ENCODE measurements at places on chromosomes 3 and 15.
A peak's percentile ranks its signal among the peaks of the same experiment; 100 is the strongest.

DNA sequence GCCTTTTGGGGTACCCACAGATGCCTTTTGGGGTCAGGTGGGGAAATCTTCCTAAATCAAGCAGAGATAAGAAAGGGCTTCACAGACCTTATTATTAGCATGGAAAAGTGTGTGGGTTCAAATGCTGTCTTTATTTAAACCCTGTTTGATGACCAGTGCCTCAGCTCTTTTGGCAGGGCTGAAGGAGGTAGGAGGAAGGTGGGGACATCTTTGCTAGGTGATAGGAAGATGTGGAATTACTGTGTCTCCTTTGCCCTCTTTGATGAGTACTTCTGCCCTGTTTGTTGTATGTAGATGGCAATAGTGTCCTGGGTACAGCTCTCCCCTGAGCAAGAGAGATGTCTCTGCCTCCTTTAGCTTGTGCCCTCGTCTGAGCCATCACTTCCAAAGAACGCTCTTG, 333.3 kb upstream of the ROPN1 start:
- DNase-seq, result no peak

DNA sequence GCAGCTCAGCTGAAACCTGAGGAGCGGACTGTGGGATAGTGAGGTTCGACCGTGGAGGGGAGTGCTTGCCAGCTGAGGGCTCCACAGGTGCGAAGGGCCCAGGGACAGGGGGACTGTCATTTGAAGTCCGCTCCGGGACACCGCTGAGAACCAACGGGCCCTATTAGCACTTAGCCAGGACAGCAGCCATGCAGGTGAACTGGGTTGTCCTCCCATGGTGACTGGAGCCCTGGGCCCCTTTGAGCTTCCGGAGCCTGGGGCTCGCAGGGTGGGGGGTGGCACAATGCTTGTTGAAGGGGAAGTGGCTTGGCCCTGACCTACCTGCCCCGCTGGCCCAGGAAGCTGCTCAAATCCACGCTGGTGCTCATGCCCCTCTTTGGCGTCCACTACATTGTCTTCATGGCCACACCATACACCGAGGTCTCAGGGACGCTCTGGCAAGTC, 24.7 kb downstream of the PTH1R start:
- DNase-seq, result no peak

DNA sequence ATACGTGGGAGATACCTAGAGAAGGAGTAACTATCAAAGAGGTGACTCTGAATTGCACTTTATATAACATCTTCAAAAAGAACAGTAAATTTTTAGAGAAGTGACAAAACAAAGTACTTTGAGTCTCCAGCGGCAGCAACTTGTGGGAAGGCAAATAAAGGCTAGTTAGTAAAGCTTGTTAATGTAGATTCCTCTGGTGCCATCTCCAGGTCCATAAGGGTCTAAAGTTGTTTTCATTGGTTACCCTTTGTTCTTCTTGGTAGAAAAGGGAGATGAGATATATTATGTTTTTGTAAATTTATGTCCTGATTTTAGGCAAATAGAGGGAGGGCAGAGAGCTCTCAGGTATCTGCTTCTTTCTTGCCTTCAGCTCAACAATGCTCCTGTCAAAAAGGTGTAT, 161.6 kb downstream of the MYRIP start:
- peak; percentile 27 for DNase-seq

DNA sequence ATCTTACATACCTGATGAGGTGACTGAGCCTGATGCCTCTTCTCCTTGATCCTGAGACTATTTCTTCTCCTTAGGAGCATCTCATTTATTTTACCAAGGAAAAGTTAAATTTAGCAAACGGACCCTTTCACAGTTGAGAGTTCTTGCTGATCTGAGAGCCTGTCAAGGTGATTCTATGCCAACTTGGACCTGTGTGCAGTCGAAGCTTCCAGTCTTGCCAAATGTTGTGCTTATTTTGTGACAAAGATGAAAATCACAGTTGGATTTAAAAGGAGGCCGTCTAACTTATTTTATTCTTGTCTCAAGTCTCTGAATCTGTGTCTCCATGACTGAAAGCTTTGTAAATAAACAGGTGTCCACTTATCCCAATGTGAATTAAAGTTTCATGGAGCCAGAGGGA, 296.3 kb upstream of the EPHA3 start:
- no peak for DNase-seq

DNA sequence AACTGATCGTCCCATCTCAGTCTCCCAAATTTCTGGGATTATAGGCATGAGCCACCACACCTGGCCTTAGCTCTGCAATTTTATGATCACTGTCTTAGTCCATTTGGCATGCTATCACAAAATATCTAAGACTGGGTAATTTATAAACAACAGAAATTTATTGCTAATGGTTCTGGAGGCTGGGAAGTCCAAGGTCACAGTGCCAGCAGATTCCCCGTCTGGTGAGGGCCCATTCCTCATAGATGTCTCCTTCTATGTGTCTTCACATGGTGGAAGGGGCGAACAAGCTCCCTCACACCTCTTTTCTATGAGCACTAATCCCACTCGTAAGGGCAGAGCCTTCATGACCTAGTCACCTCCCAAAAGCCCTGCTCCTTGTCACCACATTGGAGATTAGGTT, 55.3 kb upstream of the KIF23 start:
- no peak for DNase-seq

DNA sequence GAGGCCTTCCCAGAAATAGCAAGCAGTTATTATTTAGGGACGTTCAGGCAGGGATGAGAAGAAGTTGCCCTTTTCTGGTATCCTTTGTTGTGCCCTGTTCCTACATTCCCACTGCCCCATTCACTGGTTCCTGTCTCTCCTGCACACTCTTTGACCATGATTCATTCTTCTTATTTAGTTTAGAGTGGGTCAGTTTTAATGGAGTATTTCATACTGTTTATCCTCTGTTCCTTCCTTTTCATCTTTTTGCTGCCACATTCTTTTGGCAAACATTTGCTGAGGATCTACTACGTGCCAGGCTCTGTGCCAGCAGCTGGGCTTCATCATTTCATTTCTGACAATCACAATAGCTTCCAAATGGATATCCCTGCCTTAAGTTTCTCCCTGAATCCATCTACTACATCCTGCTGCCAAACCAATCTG, 11.8 kb upstream of the EID1 start:
- peak; percentile 24 for DNase-seq

DNA sequence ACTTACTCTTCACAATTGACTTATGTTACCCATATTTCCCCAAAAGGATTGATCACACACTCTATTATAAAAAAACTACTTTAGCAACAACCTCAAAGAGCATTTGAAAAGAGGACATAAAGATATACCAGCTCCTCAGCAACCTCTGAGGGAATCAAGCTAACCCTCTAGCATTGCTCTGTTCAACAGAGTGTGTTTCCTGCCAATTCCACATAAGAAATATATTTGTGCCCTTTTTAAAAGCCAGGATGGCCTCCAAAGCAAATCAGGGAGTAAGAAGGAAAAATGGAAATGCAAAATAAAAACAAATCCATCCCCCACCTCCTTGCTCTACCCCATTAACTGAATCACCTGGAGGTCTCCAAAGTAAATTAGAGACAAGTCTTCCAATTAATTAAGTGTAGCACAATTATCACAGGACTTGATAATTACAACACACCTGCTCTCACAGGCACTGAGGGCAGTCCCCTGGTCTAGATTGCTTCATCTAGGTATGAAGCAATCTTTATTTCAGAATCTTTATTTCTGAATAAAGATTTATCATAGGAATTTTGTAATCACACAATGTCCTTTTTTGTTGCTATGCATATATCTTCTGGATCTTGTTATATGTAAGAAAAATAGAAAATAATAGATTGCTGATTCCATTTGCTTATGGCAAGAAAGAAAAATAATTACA, 34.8 kb downstream of the GPR176 start:
- DNase-seq, result peak; percentile 34

DNA sequence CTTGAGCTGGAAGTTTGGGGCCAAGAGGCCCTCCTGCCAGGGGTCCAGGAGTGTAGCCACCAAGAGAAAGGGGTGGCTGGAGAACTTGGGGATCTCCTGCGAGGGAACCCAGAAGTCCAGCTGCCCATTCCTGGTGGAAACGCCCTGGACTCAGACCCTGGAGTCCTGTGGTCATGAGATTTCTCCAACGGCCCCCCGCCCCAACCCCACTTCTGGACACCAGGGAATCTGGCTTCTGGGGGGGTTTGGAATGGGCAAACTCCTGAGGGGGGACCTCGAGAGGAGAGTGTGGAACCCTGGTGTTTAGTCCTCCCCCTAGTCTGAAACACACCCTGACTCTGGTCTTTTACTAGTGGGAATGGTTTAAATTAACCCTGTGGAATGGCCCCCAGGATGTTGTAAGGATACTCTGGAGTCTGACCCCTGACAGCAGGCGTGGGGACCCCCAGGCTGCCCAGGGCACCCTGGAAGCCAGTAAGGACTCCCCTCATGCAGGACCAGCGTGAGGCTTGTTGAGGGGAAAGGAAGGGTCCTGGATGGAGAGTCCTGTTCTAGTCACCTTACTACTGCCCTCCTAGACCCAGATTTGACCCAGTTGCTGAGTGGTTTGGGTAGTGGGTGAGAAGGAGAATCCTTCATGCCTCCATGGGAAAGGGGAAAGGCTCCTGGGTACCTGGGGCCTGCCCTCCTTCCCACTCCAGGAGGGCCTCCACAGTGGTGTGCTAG, 540 bp downstream of the KLHDC8B start:
- no peak for DNase-seq

GRCh38 chr3:170352936-170353335, 4.6 kb upstream of the SKIL start:
- DNase-seq, result no peak

GRCh38 chr15:27499191-27499590, 528.2 kb downstream of the GABRG3 start:
- DNase-seq, result no peak

- no peak for DNase-seq
Observed at GRCh38 chr15:101407439-101407838, 82.1 kb downstream of the PCSK6 start.

- DNase-seq, result no peak
Observed at GRCh38 chr3:179452176-179452564, 900 bp upstream of the GNB4 start.

GRCh38 chr3:170052398-170052797, 14.6 kb downstream of the GPR160 start:
- DNase-seq, result no peak

DNA sequence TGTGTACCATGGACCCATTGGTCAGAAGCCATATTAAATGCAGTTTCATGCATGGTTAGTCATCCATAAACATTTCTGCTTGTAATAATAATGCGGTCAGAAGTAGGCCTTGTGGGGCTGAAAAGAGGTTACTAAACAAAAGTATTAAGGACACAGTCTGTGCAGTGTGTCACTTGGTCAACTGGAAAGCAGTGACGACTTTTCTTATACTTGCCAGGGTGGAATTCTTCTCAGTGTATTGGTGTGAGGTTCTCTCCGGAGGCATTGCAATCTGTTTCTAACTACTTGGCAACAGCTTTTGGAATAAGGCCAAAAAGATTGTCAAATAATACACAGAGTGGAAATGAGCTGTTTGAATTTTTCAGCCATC, 46.8 kb downstream of the CHL1 start:
- DNase-seq, result peak; percentile 99

GRCh38 chr3:125250973-125251372, 38.4 kb upstream of the SLC12A8 start:
- no peak for DNase-seq

DNA sequence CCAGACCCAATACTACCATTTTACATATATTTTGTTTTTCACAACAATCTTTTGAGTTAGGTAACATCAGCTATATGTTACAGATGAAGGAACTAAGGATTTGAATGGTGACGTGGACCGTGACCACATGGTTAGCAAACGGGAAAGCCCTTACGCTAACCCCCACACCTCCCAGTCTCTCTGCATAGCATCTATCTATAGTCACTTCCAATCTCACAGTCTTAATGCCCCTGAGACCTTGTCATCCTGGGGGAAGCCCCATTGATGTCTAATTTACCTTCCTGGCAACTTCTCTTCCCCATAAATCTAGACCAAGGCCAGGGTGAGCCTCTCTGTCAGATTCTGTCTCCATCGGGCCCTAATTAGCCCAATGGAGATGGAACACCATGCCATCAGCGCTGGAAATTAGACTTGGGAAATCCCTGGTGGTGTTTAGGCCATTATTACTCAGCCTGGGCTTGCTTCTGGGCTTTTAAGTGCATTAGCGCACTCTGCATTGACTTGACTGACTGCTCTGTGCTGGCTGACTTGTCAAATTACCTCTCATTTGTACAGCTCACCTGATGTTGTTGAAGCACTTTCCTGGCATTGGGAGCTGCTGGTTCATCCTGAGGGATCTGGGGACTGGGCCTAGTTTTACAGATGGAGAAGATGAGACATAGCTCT, 34.0 kb upstream of the SH3GL3 start:
- no peak for DNase-seq

DNA sequence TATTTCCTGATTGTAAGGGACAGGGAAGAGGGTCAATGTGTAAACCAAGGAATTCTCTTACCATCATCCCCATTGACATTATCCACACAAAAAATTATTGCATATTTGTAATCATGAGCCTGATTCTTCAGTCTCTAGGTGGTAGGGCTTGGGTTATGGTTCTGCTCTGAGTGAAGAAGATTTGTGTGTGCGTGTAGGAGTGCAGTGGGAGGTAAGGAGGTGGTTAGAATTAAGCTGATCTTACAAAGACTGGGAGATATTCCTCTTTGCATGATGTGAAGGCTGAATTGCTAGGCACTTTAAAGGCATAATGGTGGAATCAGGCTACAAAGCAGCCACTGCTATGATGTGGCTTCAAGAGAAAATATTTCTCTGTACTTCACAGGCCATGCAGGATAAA, 23.0 kb upstream of the MINDY4B start:
- DNase-seq, result no peak

- no peak for DNase-seq
Observed at GRCh38 chr3:110871869-110872268, 199.7 kb upstream of the NECTIN3 start.

GRCh38 chr3:23324745-23325144, 121.6 kb downstream of the UBE2E2 start:
- DNase-seq, result peak; percentile 57

GRCh38 chr3:11774296-11774877, 72.3 kb downstream of the TAMM41 start:
- DNase-seq, result peak; percentile 40

GRCh38 chr15:90241343-90242192, 7.6 kb downstream of the GDPGP1 start:
- DNase-seq, result no peak

DNA sequence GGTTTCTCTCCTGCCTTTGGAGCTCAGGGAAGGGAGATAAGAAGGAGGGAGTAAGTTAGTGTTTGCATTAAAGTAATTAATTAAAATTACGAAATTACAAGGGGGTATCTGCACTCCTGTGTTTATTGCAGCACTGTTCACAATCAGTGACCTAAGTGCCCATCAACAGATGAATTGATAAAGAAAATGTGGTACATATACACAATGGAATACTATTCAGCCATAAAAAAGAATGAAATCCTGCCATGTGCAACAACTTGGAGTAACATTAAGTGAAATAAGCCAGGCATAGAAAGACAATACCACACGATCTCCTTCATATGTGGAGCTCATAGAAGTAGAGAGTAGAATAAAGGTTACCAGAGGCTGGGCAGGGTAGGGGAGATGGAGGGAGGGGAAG, 202.0 kb downstream of the SHQ1 start:
- DNase-seq, result no peak

GRCh38 chr3:30871720-30872119, 22.7 kb downstream of the GADL1 start:
- no peak for DNase-seq
